ENCODE measurements at places on chromosomes 16 and 17.
A peak's percentile ranks its signal among the peaks of the same experiment; 100 is the strongest.

DNA sequence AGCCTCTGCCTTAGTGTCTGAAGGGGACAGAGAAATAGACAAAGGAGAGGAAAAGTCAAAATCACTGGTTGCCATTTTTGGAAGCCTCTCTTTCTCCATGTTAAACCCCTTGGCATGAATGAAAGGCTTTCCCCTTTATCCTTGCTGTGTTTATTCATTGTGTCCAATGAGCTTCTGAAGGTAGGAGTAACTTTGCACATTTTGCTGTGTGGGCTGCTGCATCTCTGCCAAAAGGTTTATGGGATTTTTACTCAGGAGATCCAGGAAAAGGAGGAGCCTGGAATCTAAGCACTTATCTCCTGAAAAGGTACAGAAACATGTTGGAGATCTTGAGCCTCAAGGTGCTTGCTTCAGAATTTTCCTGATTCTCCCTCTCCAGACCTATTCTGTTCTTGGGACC is 3.9 kb downstream of the CNTROB start:
- no peak for DNase-seq

DNA sequence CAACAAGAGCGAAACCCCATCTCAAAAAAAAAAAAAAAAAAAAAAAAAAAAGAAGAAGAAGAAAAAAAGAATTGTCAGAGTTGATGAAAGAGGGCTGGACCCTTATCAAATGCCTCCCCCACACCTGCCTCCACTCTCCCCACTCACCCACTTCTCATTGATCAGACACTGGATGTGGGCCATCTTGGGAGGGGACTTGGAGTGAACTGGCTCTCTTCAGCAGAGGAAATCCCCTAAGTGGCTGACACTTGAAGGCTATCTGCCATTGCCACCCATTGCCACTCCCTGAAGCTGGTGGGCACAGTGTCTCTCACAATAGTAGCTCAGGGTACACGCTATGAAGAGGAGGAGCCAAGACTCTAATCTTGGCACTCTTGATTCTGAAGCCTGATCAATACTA is 1.6 kb downstream of the ITGA2B start:
- no peak for DNase-seq

GRCh38 chr16:12350945-12351344 is 374.4 kb downstream of the SNX29 start:
- DNase-seq: no peak

- no peak for DNase-seq
Observed at GRCh38 chr16:23072769-23073549, 76.3 kb downstream of the USP31 start.

GRCh38 chr16:11131706-11132105 is 124.3 kb downstream of the SOCS1 start:
- no peak for DNase-seq

GRCh38 chr16:85266857-85267256 is 154.6 kb upstream of the CIBAR2 start:
- no peak for DNase-seq

GRCh38 chr16:15966836-15967546 is 17.6 kb downstream of the ABCC1 start:
- DNase-seq: no peak

GRCh38 chr17:50682938-50683337 is 24.8 kb downstream of the ANKRD40 start:
- no peak for DNase-seq

DNA sequence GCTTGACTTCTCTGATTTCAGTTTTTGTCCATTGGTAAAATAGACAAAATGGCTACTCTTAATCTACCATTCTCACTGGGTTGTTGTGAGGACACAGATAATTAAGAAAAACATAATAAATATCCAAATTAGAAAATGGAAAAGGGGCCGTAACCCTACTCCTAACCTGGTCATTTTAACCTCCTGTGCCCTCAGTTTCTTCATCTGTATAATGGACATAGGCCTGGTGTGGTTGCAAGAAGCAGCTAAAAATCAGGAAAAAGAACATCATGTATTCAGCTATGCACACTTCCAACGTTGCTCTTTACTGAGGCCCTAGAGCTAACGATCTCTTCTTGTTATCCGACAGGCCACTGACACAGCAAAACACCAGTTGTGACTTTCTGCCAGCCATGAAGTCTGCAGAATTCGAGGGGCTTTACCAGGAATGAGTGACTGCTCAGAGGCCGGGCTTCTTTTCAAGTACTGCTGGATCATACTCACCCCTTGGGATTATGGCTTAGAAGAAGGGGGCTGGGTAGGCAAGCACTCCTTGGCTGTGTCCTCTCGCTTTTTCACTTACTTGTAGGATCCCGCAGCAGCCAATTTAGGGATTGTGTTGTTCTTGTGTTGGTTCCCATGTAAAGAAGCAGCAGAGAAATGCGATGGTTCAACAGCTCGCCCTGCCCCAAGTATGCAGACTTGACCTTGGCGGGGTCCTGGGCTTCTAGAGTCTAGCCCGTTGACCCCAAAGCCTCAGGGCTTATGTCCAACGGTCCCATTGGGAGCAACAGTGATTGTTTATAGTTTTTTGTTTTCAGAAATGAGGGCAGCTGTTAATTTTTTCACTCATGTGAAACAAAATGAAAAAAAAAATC is 20.9 kb downstream of the LDAF1 start:
- no peak for DNase-seq

DNA sequence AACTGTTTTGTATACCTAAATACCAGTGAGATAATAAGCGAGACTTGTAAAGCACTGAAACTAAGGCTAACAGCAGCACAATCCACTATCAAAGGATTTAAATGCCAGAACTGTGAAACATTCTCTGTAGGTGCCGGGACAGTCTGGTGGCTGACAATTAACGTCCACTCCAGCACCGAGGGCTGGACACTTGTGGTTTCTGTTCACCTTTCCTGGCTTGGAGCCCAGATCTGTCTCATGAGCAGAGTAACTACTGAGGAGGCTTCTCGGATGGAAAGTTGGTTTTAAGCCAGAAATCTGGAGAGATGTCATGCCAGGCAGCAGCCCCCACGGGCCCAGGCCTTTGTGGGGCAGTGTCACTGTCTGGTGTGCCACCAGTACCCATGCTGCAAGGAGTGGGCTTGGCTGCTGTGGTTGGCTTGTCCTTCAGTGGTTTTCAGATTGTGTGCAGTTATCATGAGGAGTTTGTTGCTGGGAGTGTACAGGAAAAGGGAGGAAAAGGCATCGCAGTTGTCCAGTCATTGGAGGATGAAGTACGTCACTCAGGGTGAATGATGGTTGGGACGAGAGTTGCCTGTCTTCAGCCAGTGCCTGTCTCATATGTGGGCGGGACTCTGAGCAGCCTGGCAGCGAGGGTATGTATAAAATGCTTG is 35.5 kb downstream of the UBN1 start:
- no peak for DNase-seq

- DNase-seq: no peak
Observed at GRCh38 chr16:87531418-87531817, 38.6 kb upstream of the ZCCHC14 start.

GRCh38 chr17:8708025-8708461 is 36.6 kb downstream of the CCDC42 start:
- DNase-seq: no peak

- DNase-seq: no peak
Observed at GRCh38 chr16:24721830-24722238, 7.6 kb upstream of the TNRC6A start.

DNA sequence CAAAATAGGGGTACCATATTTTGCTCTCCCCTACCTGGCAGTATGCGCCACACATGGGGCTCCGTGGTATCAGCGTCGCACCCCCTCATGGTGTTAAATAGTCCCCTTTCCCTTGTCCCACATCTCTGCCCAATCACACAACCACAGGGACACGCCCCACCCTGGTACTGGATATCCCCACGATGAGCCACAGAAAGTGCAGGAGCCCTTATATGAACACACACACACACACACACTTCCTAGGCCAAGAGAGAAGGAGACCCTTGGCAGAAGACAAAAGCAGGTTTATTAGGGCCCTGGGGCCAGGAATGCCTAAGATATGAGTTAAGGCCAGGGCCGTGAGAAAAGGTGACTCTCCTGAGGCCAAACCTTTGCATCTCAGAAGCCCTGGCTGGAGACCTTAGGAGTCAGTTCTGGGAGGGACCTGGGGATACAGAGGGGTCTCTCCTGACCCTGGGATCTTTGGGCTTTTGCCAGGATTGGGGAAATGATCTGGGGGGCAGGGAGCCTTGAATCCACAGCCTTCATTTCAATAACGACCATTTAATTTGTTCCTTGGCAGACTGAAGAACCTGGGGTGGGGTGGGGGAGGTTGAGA is 11.6 kb downstream of the COPZ2 start:
- no peak for DNase-seq

DNA sequence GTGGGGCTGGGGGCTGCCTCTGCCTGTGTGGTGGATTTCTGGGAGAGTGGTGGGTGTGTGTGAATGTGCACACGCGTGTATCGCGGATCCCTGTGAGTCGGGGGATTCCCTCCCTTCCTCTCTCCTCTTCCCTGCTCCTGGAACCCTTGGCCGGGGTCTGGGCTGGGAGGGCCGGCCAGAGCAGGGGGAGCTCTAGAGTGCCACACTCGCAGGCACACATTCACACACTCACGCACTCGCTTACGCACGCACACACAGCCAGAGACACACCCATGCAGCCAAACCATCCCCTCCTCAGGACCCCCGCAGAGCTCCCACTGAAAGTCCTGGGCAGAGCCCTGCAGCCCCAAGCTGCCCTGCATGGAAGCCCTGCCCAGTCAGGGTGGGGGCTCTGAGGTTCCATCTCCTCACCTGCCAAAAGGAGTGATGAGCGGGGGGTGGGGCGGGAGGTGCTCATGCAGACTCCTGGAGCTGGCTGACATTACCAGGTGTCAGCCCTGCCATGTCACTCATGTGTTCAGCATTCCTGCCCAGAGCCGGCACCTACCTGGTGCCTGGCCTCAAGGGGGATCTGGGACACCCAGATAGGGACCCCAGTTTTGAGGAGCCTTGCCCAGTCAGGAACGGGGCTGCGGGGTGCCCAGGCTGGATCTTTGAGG is 1.9 kb downstream of the NECAB2 start:
- DNase-seq: no peak

DNA sequence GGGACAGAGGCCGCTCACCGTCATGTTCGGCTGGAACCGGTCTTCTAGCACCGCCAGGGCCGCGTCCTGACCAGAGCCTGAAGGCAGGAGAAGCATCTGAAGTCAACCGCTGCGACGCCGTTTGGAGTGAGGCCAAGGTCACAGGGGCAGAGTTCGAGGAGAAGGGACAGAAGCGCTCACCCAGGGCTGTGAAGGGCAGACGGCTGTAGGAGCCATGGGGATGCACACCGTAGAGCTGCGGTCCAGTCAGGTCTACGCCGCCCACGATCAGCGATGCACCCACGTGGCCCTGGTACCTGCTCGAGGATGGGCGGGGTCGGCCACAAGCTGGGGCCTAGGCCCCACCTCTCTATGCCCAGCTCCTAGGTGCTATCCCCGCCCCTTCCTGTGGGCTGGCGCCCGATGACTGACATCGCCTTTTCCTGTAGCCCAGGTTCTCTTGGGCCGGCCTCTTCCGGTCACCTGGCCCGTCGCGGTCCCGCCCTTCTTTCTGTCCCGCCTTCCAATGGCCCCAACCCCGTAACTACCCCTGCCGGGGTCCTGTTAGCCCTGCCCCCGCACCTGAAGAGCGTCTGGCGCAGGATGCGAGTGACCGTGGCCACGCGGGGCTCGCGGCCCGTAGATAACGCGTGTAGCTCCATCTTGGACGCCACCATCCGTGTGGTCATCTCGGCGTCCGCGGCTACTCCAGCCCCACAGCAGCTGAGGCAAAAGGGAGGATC is 1.1 kb downstream of the PSMB10 start:
- peak; percentile 88 for DNase-seq

GRCh38 chr17:3535253-3535995 is 22.2 kb downstream of the TRPV3 start:
- DNase-seq: no peak

GRCh38 chr16:79257953-79258490 is 342.5 kb downstream of the MAF start:
- DNase-seq: no peak

DNA sequence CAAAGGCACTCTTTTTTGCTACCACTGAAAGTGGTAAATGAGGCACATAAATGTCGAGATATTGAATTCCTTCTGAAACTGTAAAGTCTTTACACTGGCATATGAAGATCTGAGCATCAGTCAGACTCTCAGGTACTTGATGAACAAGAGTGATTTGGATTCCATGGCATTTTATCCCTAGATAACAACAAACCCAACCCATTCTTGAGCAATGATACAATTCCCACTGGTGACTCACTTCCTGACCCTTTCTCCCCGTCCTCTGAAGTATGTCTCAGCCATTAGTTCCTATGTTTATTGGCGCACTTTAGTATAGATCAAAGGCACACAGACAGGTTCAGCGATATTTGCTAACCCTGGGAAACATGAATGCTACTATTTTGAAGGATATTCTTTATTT is 147.0 kb upstream of the RBFOX1 start:
- DNase-seq: no peak

All from DND-41 (cell line).